ENCODE measurements at places on chromosomes 5 and 9.

GRCh38 chr5:158375531-158375930 lies 516.6 kb upstream of the CLINT1 start:
- no peak for DNase-seq

DNA sequence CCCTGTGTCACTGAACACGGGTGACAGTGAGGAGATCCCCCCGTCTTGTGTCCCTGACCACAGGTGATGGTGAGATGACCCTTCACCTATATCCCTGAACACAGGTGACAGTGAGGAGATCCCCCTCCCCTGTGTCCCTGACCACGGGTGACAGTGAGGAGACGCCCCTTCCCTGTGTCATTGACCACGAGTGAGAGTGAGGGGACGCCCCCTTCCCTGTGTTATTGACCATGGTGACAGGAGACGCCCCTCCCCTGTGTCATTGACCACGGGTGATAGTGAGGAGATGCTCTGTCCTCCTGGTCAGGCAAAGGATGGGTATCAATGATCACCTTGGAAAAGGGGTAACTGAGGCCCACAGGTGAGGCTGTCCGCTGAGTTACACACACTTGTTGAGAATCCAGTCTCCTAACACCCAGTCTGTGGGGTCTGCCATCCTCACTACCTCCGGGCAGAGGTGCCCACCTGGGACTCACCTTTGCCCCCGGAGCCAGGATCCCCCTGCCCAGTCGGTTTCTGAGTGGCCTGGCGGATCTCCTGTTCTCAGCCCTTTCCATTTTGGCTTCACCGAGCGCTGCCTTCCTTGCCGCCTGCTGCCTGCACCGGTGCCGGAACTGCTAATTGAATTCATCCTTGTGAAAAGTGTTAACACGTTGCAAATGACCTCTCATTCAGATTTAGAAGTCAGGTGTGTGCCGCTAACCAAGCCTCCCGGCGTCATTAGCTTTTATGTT lies 68.2 kb upstream of the BARHL1 start:
- DNase-seq: no peak

DNA sequence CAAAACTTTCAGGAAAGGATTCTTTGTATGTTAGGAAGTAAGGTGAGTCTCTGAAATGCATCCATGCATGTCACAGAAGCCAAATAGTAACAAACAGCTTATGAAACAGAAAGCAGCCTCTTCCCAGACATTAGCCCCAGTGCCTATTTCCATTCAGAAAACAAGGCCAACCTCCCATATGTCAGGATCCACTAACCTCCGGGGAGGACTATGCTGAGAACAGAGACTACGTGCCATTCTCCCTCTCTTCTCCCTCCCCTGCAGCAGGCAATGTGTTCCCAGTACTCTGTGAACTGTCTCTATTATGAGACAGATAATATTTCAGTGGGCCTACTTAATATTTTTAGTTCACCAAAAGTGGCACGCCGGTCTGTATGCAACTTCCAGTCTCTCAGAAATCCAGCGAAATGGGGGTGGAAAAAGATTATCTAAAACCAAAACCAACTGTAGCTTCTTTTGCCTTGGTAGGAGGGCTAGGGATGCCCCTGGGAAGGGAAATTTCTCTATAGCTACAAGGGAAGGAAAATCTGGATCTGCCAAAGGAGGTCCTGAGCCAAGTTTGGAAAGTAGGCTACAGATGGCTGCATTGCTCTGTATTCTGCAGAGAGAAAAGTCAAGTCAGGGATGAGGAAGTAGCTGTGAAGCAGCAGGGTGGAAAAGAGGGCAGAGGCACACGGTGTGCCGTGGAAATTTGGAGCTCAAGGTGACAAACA lies 42.0 kb downstream of the VLDLR start:
- DNase-seq: no peak

DNA sequence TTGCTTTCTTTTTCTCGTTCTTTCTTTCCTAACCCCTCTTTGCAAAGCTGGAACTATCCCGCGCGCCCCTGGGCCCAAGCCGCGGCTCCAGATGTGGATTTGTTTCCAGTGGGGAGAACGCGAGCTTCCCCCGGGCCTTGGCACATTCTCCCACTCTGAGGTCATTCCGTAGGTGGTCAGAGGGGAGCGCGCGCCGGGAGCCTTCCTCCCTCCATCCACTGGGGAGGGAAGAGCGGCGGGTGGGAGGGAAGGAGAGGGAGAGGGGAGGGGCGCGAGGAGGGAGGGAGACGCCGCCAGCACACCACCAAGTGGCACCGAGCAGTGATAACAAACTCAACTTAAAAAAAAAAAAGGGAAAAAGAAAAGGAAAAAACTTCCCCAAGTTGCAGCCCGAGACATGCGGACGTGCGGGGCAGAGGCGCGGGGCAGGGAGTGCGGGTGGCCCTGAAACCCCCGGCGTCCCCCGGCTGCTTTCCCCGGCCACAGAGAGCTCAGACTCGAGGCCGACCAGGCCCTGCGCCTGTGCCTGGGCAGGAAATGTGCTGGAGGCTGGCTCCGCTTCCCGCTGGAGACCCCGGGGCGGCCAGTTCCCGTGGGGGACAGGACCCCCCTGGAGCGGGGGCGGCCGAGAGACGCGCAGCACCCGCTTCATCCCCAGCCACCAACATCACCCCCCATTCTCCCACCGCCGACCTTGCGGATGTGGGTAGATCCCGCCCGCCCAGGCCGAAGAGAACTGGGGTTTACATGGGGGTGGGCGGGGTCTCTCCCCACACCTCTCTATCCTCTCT lies 3.1 kb downstream of the IER5L start:
- peak; percentile 79 for DNase-seq

- DNase-seq: no peak
Measured at GRCh38 chr5:126998201-126998631, 32.1 kb downstream of the MARCHF3 start.

DNA sequence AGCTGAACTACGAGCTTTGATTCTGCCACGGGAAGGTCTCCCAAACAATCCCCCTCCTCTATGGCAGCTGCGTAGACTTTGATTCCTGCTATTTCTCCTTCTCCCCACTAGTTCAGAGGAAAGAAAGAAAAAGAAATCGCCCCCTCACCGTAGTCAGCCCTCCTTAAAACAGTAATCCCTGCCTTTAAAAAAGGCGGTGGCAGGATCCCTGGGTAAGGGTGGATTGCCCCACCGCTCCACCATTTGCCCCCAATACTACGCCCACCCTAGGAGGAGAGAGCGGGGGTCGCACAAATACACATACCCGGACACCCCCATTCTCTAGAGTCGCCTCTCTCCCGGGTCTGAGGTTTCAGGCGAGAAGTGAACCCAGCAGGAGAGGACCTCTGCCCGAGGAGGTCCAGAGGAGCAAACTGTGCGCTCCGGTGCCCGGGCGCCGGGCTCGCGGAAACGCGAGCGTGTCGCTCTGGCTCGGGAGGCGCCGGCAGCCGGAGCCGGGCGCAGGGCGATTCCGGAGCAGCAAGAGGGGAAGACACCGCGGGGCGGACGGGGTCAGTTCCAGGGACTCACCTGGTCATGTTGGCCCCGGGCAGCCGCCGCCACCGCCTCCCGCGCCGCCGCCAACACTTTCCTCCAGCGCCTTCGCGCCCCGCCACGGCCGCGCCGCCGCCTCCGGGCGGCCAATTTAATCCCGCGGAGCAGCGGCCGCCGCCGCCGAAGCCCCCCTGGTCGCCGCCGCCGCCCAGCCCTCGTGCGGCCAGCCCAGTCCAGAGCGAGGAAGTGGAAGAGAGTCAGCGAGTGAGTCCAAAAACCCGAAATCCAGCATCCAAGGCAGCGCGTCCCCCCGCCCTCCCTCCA lies 1057.7 kb upstream of the DMAC1 start:
- DNase-seq: no peak

DNA sequence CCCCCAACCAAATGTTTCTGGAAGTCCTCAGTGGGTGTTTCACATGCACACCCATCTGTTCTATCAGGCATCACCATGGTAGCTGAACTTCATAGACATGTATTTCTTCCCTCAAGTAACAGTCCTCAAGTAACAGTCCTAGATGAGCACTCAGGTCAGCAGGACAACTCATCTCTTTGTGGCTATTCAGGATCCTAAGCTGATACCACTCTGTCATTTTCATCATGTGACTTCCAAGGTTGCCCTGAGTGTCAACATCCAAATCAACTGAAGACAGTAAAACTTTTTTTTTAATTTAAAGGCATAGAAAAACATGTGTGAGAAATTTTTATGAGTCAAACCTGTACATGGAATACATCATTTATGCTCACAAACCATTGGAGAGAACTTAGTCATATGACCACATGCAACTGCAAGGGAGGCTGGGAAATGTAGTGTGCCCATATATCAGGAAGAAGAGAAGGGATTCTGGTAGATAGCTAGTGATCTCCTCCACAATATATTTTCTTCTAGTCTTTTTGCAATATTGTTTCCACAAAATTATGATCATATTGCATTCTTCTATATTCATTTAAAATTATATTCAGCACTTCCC lies 64.2 kb upstream of the FST start:
- DNase-seq: no peak

- DNase-seq: no peak
Measured at GRCh38 chr9:109627042-109627441, 128.9 kb upstream of the PTPN3 start.

DNA sequence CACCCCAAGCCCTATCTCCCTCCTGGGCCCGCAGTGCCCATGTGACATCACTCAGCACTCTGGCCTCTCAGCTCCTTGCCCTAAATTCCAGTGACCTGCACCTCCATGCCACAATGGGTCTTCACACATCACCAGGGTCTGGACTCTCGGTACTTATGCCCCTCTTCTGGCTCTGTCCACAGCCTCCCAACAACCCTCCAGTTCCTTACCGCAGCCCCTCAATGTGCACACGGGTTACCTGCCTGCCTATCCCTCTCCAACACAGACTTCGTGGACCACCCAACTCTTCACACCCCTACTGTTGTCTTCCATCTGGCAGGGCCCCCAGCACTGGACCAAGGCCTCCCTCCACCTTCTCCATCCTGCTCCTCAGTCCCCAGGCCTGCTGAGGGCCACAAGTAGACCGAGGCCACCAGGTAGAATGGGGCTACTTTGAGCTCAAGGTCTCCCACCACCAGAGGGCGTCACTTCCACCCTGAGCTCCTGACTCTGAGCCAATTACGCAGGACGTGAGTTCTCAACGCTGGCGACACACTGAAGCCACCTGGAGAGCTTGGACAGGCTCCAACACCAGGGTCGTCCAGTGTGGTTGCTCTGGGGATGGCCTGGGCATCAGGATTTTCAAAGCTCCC lies 172.1 kb downstream of the GABBR2 start:
- DNase-seq: no peak

- DNase-seq: no peak
Measured at GRCh38 chr5:171846323-171846722, 60.7 kb downstream of the SMIM23 start.

GRCh38 chr5:73545403-73545779 lies 20.0 kb downstream of the ANKRA2 start:
- no peak for DNase-seq

- no peak for DNase-seq
Measured at GRCh38 chr5:42586625-42587024, 163.4 kb downstream of the GHR start.

Data from right renal pelvis (tissue), 4 donors.